Activated CD4-positive, alpha-beta T cell treated with anti-CD3 and anti-CD28 coated beads for 4 hours (primary cell): ENCODE measurements at places on chromosomes 12 and 14.

GRCh38 chr12:86264451-86265328 is 8.5 kb upstream of the MGAT4C start:
- DNase-seq: no peak

DNA sequence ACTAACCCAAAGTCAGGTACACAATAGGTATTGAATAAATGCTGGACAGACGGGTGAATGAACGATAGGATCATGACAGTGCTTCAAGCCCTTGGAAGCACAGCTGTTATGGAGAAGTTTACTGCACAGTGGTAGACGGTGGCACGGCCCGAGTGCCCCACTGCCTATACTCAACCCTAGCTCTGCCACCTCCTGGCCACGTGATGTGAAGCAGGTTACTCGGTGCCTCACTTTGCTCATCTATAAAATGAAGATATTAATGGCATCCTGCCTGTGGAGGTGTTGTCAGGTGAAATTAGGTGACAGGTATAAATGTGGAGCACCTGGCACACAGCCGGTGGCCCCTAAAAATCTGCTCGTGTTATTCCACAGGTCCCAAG is 5.8 kb downstream of the ASB2 start:
- DNase-seq: peak; percentile 75

GRCh38 chr12:117028254-117028653 is 71.0 kb downstream of the TESC start:
- no peak for DNase-seq

DNA sequence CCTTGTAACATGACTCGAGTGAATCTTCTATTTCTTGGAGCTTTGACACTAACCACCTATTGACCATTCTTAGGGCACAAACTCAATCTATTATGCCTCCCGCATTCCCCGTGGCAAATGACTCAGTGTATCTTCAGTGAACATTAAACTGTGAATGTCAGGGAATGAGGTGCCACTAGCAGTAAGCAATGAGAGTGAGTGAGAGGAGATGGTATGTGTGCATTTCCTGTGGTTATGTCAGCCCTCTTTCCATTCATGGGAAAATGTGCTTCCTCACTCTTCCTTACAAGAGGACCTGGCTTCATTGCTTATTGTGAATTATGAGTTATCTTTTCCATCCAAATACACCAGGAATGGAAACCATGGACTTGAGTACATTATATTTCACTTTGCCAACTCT is 229.2 kb downstream of the EMP1 start:
- DNase-seq: no peak

- no peak for DNase-seq
Observed at GRCh38 chr14:69972755-69973154, 93.5 kb downstream of the SMOC1 start.

DNA sequence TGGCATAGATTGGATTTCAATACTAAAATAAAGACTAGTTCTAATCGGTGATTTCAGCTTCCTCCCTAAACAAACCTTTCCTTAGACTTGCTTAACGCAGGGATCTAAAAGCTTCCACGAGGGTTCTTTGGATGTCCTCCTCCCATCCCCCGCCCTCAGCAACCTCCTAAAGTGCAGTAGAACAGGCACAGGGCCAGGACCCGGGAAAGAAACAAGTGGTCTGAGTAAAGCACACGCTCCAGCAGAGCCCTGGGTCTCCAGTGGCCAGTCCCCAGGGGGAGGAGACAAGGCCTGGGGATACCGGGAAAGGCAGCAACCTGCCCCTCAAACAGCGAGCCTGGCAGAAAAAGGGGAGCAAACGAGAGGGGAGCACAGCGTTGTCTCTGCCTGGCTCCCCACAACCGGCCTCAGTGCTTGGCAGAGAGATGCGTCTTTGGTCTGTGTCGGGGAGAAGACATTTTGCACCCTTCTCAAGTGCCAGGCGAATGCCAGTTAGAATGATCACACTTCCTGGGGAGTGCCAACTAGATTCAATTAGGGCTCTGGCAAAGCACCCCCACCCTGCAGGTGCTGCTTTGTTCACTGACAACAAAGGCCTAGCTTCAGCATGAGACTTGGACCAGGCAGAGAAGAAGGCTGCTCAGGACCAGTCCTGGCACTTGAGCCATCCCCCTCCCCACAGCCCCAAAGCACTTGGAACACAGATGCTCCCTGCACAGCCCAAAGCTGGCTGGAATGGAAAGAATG is 17.1 kb upstream of the SLC6A12 start:
- no peak for DNase-seq

GRCh38 chr12:122366685-122367475 is 55.6 kb downstream of the CLIP1 start:
- DNase-seq: no peak

DNA sequence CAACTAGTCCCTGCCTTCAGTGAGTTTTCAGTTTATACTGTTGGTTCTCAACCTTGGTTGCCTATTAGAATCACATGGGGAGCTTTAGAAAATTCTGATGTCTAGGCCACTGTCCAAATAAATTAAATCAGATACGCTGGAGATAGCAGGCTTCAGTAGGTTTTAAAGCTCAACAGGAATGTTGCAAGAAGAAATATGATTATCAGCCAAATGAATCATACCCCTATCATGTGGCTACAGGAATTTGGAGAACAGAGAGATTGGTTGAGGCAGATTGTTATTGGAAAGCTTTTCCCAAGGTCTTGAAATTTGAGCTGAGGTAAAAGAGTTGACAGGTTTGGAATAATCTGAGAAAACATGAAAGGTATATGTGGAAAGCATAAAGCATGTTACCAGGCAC is 125.3 kb downstream of the WIF1 start:
- no peak for DNase-seq

GRCh38 chr12:93061473-93062419 is 132.7 kb upstream of the EEA1 start:
- no peak for DNase-seq

DNA sequence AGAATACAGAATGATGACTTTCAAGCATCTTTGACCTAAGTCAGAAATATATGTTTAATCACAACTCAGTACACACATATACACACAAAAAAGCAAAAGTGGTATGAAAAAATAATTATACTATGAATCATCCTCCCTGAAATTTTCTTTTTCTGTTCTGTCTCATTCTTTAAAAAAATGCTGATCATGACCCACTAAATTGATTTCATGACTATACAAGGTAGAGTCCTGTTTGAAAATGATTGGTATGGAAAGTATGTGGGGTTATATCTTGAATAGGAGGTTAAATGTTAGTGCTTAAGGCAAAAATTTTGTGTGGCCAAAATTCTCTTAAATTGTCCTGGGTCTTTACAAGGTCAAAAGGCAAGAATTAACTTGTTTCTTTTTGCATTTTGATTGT is 80.4 kb downstream of the SUDS3 start:
- no peak for DNase-seq

GRCh38 chr14:77707724-77708408 is at the start of the genes ALKBH1 and SLIRP:
Gene ALKBH1 (minus strand): TSS chr14:77708023. CDS start chr14:77708004, 19 bp downstream.
Gene SLIRP (plus strand): TSS chr14:77708103. CDS start chr14:77708112, 9 bp downstream.
- DNase-seq: peak; percentile 86

DNA sequence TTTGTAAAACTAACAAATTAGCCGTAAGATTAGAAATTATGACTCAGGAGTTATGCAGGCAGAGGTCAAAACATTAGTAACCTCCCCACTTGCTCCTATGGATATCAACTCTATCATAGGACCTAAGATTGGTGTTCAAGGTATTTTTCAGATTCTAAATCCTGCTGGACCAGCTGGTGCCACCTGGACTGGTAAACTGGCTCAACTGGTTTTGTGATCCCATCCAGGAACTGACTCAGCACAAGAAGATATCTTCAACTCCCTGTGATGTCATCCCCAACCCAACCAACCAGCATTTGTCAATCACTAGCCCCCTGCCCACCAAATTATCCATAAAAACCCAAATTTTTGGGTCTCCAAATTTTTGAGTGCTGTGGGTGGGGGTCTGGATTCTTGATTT is 98.1 kb upstream of the OR4E1 start:
- DNase-seq: no peak

GRCh38 chr14:104104076-104104901 is 18.8 kb downstream of the ASPG start:
- no peak for DNase-seq

DNA sequence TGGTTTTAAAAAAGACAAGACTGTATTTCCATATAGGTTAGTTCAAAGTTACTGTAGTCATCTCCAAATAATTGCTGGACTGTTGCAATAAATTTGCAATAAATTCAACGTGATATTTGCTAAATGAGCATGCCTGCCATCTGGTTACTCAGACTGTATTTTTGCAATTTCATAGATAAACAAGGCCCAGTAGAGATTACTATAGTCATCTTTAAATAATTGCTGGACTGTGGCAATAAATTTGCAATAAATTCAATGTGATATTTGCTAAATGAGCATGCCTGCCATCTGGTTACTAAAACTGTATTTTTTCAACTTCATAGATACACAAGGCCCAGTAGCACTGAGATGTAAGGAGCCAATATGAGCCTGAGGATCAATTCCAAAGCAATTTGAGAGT is 5.6 kb downstream of the NTN4 start:
- no peak for DNase-seq

DNA sequence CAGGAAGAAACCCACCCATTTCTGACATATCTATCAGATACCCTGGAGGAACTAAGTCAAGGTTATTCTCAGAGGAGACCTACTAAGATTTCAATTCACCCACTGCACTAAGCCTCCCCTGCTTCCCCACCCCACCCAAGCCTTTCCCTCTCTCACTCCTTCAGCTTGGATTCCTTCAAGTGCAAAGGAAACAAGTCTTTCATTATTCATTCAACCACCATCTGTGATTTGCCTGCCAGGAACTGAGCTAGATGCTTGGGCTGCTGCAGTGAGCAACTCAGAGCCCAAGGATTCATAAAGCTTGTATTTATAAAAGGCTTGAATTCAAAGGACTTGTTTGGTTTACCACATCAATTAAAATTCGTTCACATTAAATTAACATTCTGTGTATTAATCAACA is 161.3 kb downstream of the GXYLT1 start:
- DNase-seq: no peak

- DNase-seq: no peak
Observed at GRCh38 chr12:54037360-54038283, 4.8 kb downstream of the HOXC5 start.

DNA sequence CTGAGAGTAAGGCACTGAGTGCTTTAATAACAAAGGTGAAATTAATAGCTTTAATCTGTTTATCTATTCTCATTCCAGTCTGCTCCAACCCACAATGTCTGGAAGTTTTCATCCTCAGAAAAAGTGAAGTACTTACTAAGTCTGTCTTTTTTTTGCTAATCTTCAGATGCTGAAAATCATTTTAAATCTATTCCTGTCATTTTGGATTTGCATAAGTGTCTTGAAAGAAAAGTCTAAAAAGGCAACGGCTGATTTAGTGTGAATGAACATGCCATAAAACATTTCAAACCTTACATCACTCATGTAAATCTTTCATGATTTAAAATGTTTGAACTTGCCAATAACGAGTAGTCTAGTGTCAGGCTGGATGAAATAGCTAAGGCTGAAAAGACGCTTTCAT is 685.6 kb downstream of the RPS29 start:
- no peak for DNase-seq

- no peak for DNase-seq
Observed at GRCh38 chr14:75399843-75400775, 27.7 kb upstream of the JDP2 start.

DNA sequence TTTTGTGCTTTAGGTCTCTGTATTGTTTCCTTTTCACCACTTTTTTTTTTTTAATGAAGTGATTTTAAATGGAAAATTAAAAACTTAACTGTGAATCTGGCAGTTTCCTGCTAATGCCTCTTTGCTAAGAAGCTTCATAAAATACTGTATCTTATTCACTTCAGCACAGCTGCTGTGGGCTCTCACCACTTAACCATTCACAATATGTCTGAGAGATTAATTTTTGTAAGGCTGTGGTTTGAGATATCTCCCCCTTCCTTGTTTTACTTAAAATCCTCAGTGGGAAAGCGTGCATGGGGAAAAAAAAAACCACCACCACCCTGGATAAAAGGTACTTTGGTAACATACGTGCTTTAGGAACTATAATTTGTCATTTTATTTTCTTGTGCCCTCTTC is 115.9 kb downstream of the ETV6 start:
- no peak for DNase-seq

GRCh38 chr12:9718968-9719367 is 13.9 kb downstream of the CLECL1 start:
- no peak for DNase-seq
